Stimulated activated CD8-positive, alpha-beta memory T cell treated with anti-CD3 and anti-CD28 coated beads, Interleukin-7, amount 100 ng/mL, for 1 hour (primary cell): ENCODE measurements at places on chromosomes 3 and 15.

- no peak for DNase-seq
Observed at GRCh38 chr3:76888856-76889255, 151.0 kb upstream of the ROBO2 start.

DNA sequence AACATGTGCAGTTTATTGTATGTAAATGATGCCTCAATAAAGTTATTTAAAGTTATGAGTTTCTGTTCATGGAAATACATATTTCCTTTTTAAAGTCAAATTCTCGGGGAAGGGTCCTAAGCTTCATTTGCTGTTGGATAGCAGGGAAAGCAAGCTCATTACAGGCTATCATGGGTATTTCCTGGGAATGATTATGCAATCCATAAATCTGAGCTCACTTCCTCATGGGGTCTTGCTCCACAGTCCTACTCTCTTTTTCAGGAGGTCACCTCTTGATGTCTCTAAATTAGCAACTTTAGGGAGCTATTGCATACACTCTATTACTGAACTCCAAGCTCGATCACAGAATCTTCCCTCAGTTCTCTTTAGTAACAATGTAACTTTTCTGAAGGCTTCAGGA is 69.9 kb upstream of the TP63 start:
- DNase-seq, result no peak

- DNase-seq, result no peak
Observed at GRCh38 chr3:126317029-126317996, 39.9 kb downstream of the KLF15 start.

- no peak for DNase-seq
Observed at GRCh38 chr15:68432441-68433064, 590 bp upstream of the ITGA11 start.

GRCh38 chr15:38627689-38628277 is 63.2 kb upstream of the RASGRP1 start:
- DNase-seq, result no peak

- peak; percentile 15 for DNase-seq
Observed at GRCh38 chr15:90388462-90389380, 679 bp downstream of the IQGAP1 start.

GRCh38 chr3:132245552-132246142 is 71.6 kb upstream of the ACP3 start:
- no peak for DNase-seq

GRCh38 chr3:79598594-79598993 is 169.2 kb downstream of the ROBO1 start:
- no peak for DNase-seq

GRCh38 chr3:119738741-119739140 is 35.9 kb downstream of the CFAP91 start:
- no peak for DNase-seq

DNA sequence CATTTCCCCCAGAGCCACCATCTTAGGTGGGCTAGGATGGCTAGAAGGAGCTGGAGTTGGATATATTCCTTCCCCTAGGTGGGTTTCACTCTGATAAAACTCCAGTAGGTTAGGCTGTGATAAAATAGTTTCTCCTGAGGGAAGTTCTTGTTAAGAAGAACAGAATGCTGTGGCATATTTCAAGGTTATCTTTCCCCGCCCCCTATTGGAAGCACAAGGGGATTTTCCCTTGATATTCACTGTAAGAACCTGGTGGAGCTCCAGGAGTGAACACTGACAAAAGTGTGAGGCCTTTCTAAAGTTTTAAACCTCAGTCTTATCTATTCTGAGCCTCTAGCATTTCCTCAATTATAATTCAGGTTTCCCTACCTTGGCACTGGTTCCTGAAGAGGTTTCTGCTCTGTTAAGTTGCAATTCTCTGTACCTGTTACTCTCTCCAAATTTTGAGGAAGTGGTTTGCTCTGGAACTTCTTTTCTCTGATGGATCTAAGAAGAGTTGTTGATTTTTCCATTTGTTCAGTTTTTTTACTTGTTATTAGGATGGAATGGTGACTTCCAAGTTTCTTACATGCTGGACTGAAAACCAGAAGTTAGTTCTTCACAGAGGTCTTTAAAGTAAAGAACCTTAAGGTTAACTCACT is 113.5 kb downstream of the GMPS start:
- no peak for DNase-seq

DNA sequence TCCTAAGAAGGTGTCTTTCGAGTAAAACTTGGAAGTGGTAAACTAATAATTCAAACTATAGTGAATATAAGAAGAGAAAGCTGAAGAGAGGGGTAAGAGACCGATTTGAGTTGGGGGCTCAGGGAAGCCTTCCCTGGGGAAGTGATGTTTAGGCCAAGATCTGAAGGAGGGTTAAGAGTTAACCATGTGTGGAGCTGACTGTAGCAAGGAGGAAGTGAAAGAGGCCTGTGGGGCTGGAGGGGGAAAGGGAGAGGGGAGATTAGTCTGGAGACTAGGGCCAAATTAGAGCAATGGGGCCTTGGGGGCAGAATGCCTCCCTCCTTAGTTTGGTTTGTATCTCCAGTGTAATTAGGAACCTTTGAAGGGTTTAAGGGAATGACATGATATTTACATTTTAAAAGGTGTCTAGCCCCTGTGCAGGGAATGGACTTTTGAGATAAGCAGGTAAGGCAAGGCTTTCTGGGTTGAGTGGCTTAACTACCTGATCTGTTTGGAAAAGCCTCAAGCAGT is 2.2 kb downstream of the ZNF592 start:
- no peak for DNase-seq

- no peak for DNase-seq
Observed at GRCh38 chr15:78069462-78070029, 8.0 kb downstream of the TBC1D2B start.

DNA sequence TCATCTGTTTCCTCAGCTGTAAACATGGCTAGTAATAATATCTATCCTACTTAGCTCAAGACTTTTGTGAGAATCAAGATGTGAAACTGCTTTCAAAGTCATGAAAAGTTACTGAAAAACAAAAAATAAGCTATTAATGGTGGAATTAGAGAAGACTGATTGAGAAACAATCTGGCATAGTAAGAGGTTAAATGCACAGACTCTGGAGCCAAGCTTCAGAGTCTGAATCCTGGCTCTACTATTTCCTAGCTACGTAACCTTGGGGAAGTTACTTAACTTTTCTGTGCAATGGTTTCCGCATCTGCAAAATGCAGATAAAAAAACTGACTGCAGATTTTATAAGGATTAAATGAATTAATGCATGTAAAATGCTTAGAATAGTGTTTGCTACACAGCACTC is 28.8 kb downstream of the LRRFIP2 start:
- DNase-seq, result no peak
